Uterus (tissue), 4 donors: ENCODE measurements at places on chromosomes 3 and 15. TPM values are rescaled to one million over a fixed set of nuclear protein-coding genes. Genes with fewer than 3 reads are reported as not detected.

DNA sequence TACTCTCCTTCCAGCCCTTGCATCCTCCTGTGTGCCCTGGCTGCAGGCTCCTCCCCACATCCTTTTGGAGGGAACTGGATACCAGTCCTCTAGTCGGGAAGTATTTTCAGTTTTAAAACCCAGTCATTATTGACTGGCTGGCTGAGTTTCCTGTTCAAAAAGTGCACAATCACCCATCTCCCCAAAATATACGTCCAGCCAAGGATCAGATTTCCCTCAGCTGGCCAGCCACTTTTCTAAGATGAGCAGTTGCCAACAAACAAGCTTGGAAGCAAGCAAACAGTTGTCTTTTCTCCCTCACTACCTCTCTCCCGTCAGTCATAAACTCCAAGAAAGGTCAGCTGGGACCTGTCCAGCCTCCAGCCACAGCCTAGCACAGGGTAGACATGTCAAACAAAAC, 147.7 kb upstream of the GALNT15 start:
- no peak overlapping the region for H3K4me3 ChIP-seq
- no peak for DNase-seq
- H3K4me1 ChIP-seq = no peaks in the 10 kb centered on the region

Gene PSMD6
- 65.0 TPM for total RNA-seq

DNA sequence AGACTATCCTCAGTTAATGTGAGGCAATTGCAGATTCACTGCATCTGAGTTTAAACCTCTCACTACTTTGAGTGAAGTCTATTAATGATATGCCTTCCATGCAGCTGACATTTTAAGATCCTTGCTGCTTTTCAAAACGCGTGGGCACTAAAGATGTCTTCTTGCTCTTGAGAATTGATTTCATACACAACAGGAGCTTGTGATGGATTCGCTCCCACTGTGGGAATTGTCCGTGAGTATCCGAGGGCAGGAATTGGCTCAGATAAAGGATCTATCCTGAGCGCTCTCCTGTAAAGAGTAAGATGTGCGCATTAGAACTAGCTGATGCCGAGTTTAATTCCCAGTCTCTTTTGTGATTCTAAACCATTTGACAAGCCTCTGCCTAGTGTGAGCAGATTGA, 167.9 kb downstream of the ROBO2 start:
- no peak overlapping the region for H3K27ac ChIP-seq
- H3K27me3 ChIP-seq = no peaks in the 10 kb centered on the region
- no peak overlapping the region for H3K4me3 ChIP-seq
- no peaks in the 10 kb centered on the region for H3K4me1 ChIP-seq
- DNase-seq = no peak

Gene FGD5
- 21.4 TPM for total RNA-seq

GRCh38 chr3:124522082-124522625, 208.1 kb upstream of the UMPS start:
- no peaks in the 10 kb centered on the region for H3K4me1 ChIP-seq
- no peaks in the 10 kb centered on the region for H3K27me3 ChIP-seq
- no peaks in the 10 kb centered on the region for H3K36me3 ChIP-seq
- H3K4me3 ChIP-seq = no peak overlapping the region
- no peak for DNase-seq

Gene DOCK3
- 0.62 TPM for total RNA-seq

Gene ZDHHC23
- total RNA-seq = 3.1 TPM

DNA sequence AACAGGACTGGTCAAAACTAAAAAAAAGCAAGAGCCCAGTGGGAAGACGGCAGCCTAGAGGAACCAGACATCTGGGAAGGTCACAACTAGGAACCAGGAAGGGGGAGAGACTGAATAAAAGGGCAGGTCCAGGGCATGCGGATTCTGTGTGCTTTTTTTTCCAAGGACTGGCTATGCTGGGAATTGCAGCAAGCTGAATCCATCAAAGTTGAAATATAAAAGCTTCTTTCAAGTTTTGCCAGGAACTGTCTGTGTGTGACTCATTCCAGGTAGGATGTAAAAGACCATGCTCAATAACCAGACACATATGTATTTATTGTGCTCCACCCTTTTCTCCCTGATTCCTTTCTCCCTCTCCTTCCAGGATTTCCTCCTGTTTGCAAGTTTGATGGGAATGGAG, 47.9 kb upstream of the CCDC80 start:
- H3K36me3 ChIP-seq = no peaks in the 10 kb centered on the region
- no peak for DNase-seq
- no peak overlapping the region for H3K4me3 ChIP-seq

Gene CLEC3B
- 248 TPM for total RNA-seq

Gene FEZF2
- not detected for total RNA-seq
